IMR-90 (cell line): ENCODE measurements at places on chromosomes 7 and 10. TPM values are rescaled to one million over a fixed set of nuclear protein-coding genes. Genes with fewer than 3 reads are reported as not detected.

GIMAP5 gene
- not detected in 2 replicates for total RNA-seq

DNA sequence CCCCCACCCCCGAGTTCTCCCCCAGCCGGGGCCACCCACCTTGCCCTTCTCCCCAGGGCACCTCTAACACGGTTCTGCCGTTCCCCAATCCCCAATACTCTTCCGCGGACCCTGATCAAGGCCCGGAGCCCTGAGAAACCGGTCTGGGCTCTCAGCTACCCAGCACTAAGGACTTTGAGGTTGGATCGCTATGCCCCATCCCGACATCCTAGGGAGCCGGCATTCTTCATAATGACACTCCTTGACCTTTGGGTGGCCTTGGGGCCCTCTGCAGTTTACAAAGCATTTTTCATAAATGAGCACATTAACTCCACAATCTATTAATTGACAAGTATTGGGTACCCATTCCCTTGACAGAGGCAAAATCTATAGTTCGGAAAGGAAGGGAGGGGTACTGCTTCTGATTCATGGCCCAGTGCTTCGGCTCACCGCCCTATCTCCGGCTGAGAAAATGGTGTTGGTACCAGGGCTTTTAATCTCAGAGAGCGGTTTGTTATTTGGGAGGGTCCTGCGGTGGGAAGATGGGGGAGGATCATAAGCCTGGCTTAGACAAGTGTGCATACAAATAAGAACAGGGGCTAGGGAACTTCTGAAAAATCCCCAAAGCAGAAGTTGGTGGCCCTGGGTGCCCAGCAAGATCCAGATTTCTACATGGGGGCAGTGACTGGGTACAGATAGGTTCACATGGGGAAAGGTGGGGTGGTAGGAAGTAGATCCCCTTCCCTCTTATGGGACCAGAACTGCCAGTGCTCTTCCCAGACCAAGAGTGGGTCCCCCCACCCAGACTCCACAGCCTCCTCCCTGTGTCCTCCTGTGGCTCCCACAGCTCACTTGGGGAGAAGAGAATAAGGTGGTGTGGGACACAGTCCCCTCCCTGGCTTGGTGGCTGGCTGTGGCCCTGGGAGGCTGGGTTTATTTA is 3.2 kb downstream of the IMPDH1 start:
- no peak overlapping the region for H3K4me3 ChIP-seq
- H3K27me3 ChIP-seq, result no peaks in the 10 kb centered on the region
- H3K36me3 ChIP-seq, result peaks cover under 1% of the 10 kb centered on the region; the same call in 1 of the 2 replicates
- H3K27ac ChIP-seq, result no peak overlapping the region
- no peak for DNase-seq
- peaks cover 20% of the 10 kb centered on the region for H3K4me1 ChIP-seq

- no peaks in the 10 kb centered on the region for H3K4me1 ChIP-seq
- no peak overlapping the region for H3K4me3 ChIP-seq
- H3K27ac ChIP-seq, result no peak overlapping the region
- no peaks in the 10 kb centered on the region for H3K36me3 ChIP-seq
- no peak for DNase-seq
- H3K27me3 ChIP-seq, result no peaks in the 10 kb centered on the region
Measured at GRCh38 chr10:129719889-129720590, 244.0 kb downstream of the EBF3 start.

DNA sequence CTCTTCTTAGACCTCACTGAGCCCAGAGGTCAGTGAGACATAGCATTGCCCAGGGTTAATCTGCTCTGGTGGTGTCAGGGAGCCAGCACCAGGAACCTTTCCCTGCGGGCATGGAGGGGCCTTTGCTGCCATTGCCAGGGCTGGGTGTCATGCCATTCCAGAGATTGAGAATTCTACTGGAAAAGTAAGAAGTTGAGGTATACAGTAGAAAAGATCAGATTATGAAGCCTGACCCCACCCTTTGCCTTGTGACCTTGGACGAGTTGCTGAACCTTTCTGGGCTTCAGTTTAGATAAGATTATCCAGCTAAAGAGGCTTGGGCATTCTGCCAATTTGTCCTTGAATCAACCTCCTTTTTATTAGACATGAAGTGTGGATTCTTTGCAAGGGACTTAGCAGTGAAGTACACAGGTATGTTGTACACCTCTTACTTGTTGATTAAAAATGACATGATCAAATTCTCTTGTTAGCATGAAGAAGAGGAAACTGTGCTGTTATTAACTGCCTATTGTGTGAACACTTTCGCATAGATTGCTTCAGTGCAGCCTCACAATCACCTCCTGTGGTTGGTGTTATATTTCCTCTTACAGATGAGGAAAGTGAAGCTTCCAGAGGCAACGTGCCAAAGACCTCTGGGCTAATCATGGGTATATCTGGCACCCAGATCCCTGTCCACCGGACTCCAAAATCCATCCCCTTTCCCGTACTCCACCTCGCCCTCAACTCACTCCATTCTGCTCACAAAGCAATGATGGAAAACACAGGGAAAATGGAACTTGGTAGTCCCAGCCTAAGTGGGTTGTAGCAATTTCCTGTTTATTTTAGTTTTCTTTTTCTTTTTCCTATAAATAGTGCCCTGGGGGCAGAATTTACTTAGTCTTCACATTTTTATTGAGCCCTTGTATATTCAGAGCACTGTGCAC is 151.3 kb downstream of the CAMK1D start:
- H3K27ac ChIP-seq, result no peak overlapping the region
- peaks cover 5% of the 10 kb centered on the region; the same call in 1 of the 2 replicates for H3K4me1 ChIP-seq
- no peaks in the 10 kb centered on the region; the same call in 1 of the 2 replicates for H3K27me3 ChIP-seq
- no peaks in the 10 kb centered on the region for H3K36me3 ChIP-seq
- no peak overlapping the region for H3K4me3 ChIP-seq
- DNase-seq, result no peak

GRCh38 chr10:1661859-1662437 is 75.4 kb downstream of the ADARB2 start:
- no peak overlapping the region for H3K27ac ChIP-seq
- no peaks in the 10 kb centered on the region for H3K36me3 ChIP-seq
- no peaks in the 10 kb centered on the region for H3K27me3 ChIP-seq
- no peak overlapping the region for H3K4me3 ChIP-seq
- no peaks in the 10 kb centered on the region for H3K4me1 ChIP-seq
- no peak for DNase-seq

MYL10 gene
- total RNA-seq, result not detected in 2 replicates

- no peaks in the 10 kb centered on the region for H3K36me3 ChIP-seq
- H3K4me1 ChIP-seq, result peaks cover 7% of the 10 kb centered on the region; the same call in 1 of the 2 replicates
- H3K27ac ChIP-seq, result no peak overlapping the region; the same call in 1 of the 2 replicates
- H3K27me3 ChIP-seq, result no peaks in the 10 kb centered on the region
Measured at GRCh38 chr10:79331709-79332108, 15.6 kb upstream of the PPIF start.

DNA sequence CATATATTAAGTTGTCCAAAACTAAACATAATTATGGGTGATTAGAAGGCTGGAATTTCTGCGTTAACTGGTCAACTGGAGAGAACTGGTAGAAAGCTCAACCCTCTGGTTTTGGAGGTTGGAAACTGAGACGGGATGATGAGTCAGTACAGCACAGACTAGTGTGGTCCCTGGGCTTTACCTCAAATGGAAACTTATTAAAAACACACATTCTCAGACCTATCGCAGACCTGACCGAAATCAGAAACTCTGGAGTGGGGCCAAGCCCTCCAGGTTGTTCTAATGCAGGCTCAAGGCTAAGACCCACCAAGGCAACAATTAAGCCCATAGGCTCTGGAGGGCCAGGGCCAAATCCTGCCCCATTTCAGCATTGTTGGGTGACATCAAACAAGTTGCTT is 136.9 kb downstream of the KCNMA1 start:
- no peaks in the 10 kb centered on the region for H3K36me3 ChIP-seq
- no peaks in the 10 kb centered on the region for H3K27me3 ChIP-seq
- peak; percentile 26 for DNase-seq

DNA sequence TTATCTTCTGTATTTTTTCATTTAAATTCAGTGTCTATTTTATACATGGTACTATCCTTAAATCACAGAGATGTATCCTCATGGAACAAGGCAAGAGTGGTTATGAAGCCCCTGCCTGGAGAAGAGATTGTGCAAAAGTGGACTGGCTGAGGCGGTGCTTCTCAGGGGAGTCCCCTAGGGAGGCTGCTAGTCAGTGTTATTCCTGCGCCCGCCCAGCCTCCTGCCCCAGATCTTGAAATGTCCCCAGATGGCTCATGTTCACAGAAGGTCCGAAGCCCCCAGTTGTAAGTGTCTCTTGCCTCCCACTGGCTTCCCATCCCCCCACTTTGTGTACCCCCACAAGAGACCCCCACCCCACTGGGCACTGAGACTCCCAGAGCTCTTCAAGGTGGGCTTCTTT is 366.9 kb downstream of the TNS3 start:
- H3K27me3 ChIP-seq, result peaks cover 52% of the 10 kb centered on the region
- H3K36me3 ChIP-seq, result no peaks in the 10 kb centered on the region
- DNase-seq, result no peak
- H3K4me3 ChIP-seq, result no peak overlapping the region
- H3K27ac ChIP-seq, result no peak overlapping the region
- H3K4me1 ChIP-seq, result no peaks in the 10 kb centered on the region

- no peak overlapping the region for H3K27ac ChIP-seq
- H3K27me3 ChIP-seq, result no peaks in the 10 kb centered on the region
- no peaks in the 10 kb centered on the region for H3K36me3 ChIP-seq
- no peak overlapping the region for H3K4me3 ChIP-seq
- DNase-seq, result no peak
- H3K4me1 ChIP-seq, result peaks cover 2% of the 10 kb centered on the region; the same call in 1 of the 2 replicates
Measured at GRCh38 chr10:7108141-7108540, 302.7 kb downstream of the SFMBT2 start.

- H3K27me3 ChIP-seq, result no peaks in the 10 kb centered on the region; the same call in 1 of the 2 replicates
- peaks cover 12% of the 10 kb centered on the region for H3K4me1 ChIP-seq
- DNase-seq, result peak; percentile 33
- H3K36me3 ChIP-seq, result no peaks in the 10 kb centered on the region
- H3K4me3 ChIP-seq, result no peak overlapping the region
Measured at GRCh38 chr10:69718951-69719350, 82.8 kb upstream of the COL13A1 start.

CCDC126 gene
- 5.6 and 10.6 TPM in 2 replicates for total RNA-seq

- peaks cover 49% of the 10 kb centered on the region for H3K36me3 ChIP-seq
- no peaks in the 10 kb centered on the region for H3K27me3 ChIP-seq
- H3K4me1 ChIP-seq, result peaks cover 4% of the 10 kb centered on the region
- no peak for DNase-seq
Measured at GRCh38 chr10:100923580-100923979, 10.8 kb downstream of the SLF2 start.

DNA sequence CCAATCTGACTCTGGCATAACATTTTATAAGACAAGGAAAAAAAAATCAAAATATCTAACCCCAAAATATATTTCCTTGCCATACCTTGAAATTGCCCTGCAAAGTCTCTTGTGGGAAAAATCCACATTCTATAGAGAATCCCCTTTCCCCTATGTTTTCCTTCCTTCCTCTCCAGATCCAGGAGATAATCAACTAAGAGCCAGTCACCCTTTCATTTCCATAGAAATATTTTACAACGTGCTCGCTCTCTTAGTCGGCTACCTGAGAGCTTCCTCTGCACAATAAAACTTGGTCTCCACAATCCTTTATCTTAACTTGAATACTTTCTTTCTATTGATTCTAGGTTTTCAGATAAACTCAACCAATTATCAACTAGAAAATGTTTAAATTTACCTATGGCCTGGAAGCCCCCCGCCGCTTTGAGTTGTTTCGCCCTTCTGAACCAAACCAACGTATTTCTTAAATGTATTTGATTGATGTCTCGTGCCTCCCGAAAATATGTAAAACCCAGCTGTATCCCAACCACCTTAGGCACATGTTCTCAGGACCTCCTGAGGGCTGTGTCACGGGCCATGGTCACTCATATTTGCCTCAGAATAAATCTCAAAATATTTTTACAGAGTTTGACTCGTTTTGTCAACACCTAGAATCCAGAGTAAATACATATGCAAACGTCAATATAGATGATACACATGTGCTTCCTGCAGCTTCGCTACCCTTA is 869 bp downstream of the PSAP start:
- H3K27ac ChIP-seq, result peak overlapping the region; percentile 94
- H3K4me1 ChIP-seq, result peaks cover 9% of the 10 kb centered on the region
- peak overlapping the region; percentile 82 for H3K4me3 ChIP-seq
- H3K36me3 ChIP-seq, result no peaks in the 10 kb centered on the region
- DNase-seq, result no peak
- H3K27me3 ChIP-seq, result no peaks in the 10 kb centered on the region

GRCh38 chr7:98329100-98329790 is 47.8 kb downstream of the BRI3 start:
- H3K36me3 ChIP-seq, result no peaks in the 10 kb centered on the region
- H3K4me1 ChIP-seq, result peaks cover 7% of the 10 kb centered on the region
- H3K4me3 ChIP-seq, result no peak overlapping the region
- peak; percentile 16 for DNase-seq

- H3K27me3 ChIP-seq, result no peaks in the 10 kb centered on the region
- H3K4me3 ChIP-seq, result no peak overlapping the region
- no peak for DNase-seq
- no peak overlapping the region for H3K27ac ChIP-seq
- H3K4me1 ChIP-seq, result peaks cover 1% of the 10 kb centered on the region; the same call in 1 of the 2 replicates
Measured at GRCh38 chr7:7104314-7104698, 78.0 kb upstream of the C1GALT1 start.

DNA sequence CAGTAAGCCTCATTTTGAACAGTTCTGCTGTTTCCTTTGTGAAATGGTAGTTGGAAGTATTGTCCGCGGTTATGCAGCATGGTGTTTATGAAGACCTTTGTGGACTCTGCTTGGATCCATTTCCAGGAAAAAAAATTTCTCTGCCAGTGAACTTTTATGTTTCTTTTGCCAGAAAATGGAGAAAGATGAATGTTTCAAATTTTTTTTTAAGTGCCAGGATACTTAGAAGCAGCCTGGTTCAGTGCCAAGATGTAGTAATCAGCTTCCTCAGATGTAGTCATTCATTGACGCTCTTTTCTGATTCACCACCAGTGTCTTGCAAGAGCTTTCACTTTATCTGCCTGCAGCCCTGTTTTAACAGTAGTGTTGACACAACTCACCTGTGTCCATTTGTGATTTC is 258.2 kb downstream of the SDK1 start:
- no peaks in the 10 kb centered on the region for H3K4me1 ChIP-seq
- no peaks in the 10 kb centered on the region for H3K36me3 ChIP-seq
- no peaks in the 10 kb centered on the region for H3K27me3 ChIP-seq
- peak; percentile 97 for DNase-seq
